Stimulated activated CD8-positive, alpha-beta memory T cell treated with anti-CD3 and anti-CD28 coated beads, Interleukin-4, amount 100 ng/mL, for 4 hours (primary cell): ENCODE measurements at places on chromosomes 16 and 17.

- DNase-seq, result no peak
Observed at GRCh38 chr17:73430848-73431247, 119.0 kb upstream of the CDC42EP4 start.

DNA sequence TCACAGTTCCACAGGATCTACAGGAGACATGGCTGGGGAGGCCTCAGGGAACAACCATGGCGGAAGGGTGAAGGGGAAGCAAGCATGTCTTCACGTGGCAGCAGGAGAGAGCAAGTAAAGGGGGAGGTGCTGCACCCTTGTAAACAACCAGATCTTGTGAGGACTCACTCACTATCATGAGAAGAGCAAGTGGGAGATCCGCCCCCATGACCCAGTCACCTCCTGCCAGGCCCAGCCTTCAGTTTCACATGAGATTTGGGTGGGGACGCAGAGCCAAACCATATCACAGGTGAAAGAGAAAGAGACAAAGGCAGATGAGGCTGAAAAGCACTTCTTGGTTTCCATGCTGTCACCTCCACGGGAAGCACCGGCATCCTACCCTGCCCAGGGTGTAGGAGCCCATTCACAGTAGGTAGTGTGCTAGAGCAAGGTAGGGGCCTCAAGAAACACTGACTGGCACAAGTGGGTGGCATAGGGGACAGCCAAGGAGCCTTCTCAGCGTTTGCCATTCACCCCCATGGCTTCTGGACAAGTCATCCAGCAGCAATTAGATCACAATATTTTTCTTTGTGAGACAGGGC, 6.6 kb downstream of the NARF start:
- no peak for DNase-seq

DNA sequence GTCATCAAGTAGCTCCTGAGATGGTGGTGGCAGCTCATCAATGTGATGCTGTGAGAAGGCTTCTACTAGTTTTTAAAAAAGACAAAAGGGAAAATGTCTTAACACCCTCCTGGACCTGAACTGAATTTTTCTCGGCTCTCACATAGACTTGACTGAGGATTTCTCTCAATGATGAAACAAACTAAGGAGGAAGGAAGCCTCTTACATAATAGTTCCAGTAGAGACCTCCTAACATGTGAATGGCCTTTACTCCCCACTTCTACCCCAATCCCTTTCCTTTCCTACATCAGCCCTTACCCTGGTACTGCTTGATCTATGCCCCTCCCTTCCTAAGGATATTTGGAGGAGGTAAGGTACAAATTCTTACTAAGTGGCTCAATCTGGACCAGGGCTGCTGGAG, 54.8 kb upstream of the MTMR4 start:
- DNase-seq, result no peak

DNA sequence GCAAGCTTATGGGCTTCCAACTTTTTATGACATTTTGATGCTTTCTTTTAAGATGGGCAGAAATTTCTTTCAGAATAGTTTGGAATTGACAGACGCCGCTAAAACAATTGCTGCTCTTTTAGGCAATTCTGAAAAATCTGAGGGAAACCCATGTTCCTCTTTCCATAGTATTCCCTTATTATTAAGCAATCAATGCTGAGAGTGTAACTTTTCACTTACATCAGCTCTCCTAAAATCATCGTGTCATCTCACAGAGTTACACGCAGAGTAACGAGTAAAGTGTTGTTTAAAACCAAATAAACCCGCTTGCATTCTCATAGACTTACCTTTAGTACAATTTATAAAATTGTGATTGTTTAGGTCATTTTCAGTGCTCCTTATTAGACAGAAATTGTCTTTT, 150.6 kb downstream of the MAF start:
- DNase-seq, result no peak

- DNase-seq, result no peak
Observed at GRCh38 chr17:65553009-65553645, 8.3 kb downstream of the AXIN2 start.

- DNase-seq, result no peak
Observed at GRCh38 chr17:64683796-64684195, 21.7 kb upstream of the SMURF2 start.
